ENCODE measurements at places on chromosomes 16 and 17.

GRCh38 chr17:78249818-78250806, 18.7 kb downstream of the TMEM235 start:
- no peak for DNase-seq

- DNase-seq: no peak
Observed at GRCh38 chr16:17305694-17306093, 165.1 kb downstream of the XYLT1 start.

- DNase-seq: no peak
Observed at GRCh38 chr17:14498812-14499211, 197.9 kb downstream of the HS3ST3B1 start.

- no peak for DNase-seq
Observed at GRCh38 chr17:16870253-16871245, 101.4 kb downstream of the TNFRSF13B start.

GRCh38 chr16:17984810-17985209, 351.7 kb downstream of the NPIPA8 start:
- DNase-seq: no peak

DNA sequence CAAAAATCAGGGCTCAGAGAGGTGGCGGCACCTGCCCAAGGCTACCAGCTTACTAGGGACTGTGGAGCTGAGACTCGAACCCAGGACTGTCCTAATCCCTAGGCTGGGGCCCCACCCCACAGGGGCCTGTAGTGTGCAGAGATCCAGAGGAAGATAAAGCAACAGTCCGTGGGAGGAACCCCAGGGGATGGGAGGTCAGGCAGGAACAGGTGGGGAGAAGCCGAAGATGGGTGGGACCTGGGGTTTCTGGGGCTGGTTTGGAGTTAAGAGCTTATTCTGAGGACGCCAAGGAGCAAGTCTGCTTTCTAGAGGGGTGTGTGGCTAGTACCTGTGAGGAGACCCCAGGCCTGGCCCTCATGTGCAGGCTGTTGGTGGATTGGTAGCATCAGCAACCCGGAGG, 14.9 kb downstream of the C16orf74 start:
- no peak for DNase-seq

DNA sequence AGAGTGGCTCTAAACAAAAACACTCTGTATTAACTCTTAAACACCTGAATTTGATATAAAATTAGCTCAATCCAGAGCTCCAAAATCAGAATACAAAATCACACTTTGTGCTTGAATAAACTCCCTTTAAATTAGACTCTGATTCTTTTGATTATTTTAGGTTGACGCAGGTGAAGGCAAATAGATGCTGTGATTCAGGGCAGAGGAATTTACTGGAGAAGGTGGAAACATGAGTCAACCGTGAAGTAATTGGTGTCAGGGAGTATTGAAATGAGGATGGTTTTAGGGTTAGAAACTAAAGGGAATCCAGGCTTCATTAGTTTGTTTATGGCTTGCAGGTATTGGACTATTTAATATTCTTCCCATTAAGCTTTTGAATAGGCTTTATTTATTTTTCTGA, 37.1 kb upstream of the TEKT1 start:
- no peak for DNase-seq

- DNase-seq: no peak
Observed at GRCh38 chr16:52077607-52078006, 469.3 kb downstream of the TOX3 start.

DNA sequence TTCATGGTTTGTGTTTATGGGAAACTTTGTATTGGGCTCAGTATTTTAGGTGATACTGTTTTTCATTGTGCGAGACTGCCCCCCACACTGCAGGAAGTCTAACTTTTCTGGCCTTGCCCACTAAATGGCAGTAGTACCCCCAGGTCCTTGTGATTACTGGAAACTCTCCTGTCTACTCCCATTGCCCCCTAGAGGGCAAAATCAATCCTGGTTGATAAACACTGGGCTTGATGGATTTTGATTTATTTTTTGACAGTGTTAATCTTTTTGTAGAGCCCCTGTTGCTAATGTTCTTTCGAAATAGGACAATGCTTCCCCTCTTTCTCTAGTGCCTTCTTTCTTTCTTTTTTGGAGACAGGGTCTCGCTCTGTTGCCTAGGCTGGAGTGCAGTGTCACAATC, 15.5 kb downstream of the METTL9 start:
- no peak for DNase-seq

GRCh38 chr16:3961449-3961849, 80.9 kb upstream of the CREBBP start:
- DNase-seq: no peak

GRCh38 chr17:72788950-72789585, 303.4 kb downstream of the SLC39A11 start:
- DNase-seq: no peak

- no peak for DNase-seq
Observed at GRCh38 chr17:4604111-4604644, 19.8 kb downstream of the SMTNL2 start.

DNA sequence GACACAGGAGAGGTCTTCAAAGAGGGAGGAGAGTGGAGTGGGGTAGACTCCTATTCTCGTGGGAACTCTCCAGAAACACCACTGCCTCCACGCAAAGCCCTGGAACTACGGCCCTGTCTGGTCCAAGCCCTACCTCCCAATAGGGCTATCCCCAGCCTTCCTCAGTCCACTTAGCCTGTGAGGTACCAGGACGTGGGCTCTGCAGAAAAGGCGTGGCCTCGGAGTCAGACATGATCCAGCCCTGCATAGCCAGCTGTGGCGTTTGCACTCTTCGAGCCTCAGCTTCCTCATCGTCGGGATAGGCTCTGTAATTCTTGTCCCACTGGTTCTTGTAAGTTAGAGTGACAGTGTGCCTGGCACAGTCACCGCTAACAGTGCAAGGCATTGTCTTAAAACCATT, 13.8 kb downstream of the ENDOV start:
- DNase-seq: no peak

GRCh38 chr17:68328676-68329075, 37.4 kb downstream of the ARSG start:
- DNase-seq: no peak

- no peak for DNase-seq
Observed at GRCh38 chr17:39716073-39716818, 14.1 kb downstream of the MIEN1 start.

- DNase-seq: peak; percentile 84
Observed at GRCh38 chr17:48131216-48131824, 23.8 kb downstream of the SNX11 start.

- no peak for DNase-seq
Observed at GRCh38 chr17:45820052-45820780, 24.5 kb upstream of the SPPL2C start.

GRCh38 chr17:44901411-44901921, 2.2 kb upstream of the EFTUD2 start:
- peak; percentile 75 for DNase-seq

DNA sequence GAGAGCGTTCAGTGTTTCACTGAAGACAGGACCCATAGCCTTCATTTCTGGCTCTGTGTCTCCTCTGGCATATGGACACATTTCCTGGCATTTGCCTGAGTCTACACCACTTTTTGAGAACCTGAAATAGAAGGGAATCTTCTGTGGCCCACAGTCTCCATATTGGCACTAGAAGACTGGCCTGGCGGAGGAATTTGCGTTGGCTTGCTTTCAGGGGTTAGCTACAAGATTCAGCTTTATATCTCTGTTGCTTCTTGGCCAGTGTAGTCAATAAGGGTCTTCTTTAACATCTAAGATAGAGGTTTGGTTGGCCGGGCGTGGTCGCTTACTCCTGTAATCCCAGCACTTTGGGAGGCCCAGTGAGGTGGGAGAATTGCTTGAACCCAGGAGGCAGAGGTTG, 12.8 kb upstream of the CLEC18C start:
- no peak for DNase-seq

DNA sequence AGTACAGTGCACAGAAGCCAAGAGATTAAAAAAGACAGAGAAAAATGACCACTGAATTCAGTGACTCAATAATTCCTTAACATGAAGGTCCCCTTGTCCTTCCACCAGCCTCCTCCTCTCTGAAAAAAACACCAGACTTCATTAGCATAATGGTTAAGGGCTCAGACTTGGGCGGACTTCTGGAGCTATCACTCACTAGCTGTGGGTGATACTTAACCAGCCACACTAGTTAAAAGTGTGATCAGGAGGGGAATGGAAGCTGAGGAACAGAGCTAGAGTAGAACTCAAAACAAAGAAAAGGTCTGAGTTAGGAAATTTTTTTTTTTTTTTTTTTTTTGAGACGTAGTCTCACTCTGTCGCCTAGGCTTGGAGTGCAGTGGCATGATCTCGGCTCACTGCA, 23.2 kb downstream of the ZNF652 start:
- DNase-seq: no peak

- DNase-seq: no peak
Observed at GRCh38 chr17:55446581-55447205, 25.1 kb upstream of the MMD start.

GRCh38 chr16:62732092-62732491, 695.9 kb upstream of the CDH8 start:
- no peak for DNase-seq

DNA sequence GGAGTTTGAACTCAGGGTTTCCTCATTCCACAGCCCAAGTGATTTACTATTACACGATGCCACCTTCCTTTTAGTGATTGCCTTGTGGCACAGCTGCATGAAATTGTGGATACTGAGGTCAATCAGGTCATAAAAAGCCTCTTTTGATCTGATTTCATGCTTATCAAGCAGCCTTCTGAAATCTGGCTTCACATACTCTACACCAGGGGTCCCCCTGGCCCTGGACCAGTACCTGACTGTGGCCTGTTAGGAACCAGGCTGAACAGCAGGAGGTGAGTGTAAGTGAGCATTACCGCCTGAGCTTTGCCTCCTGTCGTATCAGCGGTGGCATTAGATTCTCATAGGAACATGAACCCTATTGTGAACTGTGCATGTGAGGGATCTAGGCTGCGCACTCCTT, 13.8 kb downstream of the SLFN5 start:
- DNase-seq: peak; percentile 51

- DNase-seq: no peak
Observed at GRCh38 chr16:55475919-55476318, 3.1 kb upstream of the MMP2 start.

- DNase-seq: no peak
Observed at GRCh38 chr17:57271821-57272220, 15.5 kb downstream of the MSI2 start.

DNA sequence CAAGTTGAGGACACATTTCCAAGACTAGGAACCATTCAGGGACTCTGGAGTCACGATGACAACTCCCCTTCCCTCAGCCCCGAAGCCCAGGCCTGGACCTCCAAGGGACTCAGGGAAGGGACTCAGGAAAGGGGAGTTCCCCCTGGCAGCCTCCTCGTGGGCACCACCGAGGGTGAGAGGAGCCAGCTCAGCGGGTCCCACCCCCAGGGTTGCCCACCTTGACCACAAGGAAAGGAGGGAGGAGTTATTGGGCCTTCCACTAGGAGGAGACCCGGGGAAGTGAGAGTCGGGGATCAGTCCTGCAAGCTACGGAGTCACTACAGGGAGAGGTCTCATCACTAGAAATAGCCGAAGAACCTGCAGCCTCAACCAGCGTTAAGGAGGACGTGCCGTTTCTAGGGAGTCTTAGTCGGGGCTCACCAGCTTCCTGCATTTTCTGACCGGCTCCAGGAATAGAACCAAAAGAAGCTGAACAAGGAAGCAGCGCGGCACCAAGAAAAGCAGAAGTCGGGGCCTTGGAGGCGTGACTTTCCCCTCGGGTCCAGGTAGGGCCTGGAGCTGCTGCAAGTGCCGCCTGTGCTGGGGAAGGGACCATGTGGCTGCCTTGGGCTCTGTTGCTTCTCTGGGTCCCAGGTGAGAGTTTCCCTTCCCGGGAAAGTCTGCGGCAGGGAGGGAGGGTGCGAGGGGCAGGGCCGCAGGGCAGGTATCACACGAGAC, at the start of gene CD300A:
CD300A (plus strand) TSS at position 524 of the 717 bp plus-strand sequence; CDS start at position 594, 70 bp downstream.
- no peak for DNase-seq

GRCh38 chr16:57930533-57930932, 40.4 kb downstream of the CNGB1 start:
- no peak for DNase-seq

- no peak for DNase-seq
Observed at GRCh38 chr16:86133847-86134375, 234.9 kb downstream of the IRF8 start.

GRCh38 chr16:58197314-58198012, 443 bp downstream of the CSNK2A2 start:
- DNase-seq: no peak

DNA sequence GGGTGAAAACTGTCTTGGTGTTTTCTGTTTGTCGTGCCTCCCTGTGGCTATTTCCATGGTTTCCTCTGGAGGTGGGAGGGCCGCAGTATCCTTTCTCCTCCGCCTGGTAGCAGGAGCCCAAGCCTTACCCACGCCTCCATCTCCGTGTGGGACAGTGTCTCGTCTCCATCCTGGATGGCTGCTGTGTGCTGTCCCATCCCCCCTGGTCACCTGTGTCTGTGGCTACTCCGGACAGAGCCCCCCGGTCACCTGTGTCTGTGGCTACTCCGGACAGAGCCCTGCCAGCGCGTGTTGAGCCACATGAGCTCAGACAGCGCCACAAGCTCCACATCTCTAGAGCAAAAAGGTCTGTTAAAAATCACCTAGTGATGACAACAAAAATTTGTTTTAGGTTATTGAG, 198.2 kb upstream of the CHMP6 start:
- DNase-seq: no peak

- DNase-seq: no peak
Observed at GRCh38 chr16:84434800-84435199, 66.5 kb downstream of the ATP2C2 start.

GRCh38 chr17:30396129-30396528, 17.4 kb downstream of the CPD start:
- DNase-seq: no peak

DNA sequence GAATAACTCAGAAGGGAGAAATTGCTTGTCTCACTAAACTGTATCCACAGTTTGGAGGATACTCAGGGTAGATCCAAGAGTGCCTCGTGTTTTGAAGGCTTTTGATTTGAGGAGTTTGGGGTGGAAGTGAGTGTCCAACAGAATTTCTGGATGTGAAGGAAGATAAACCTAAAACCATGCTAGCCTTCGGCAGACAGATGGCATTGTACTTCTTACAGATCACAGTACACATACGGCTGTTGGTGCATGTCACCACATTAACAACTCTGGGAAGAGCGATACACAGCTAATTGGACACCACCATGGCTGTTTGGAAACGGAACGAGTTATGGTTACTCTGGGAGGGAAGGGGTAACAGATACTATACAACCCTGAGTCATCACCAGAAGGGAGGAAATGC, 420.4 kb downstream of the GRIN2A start:
- DNase-seq: no peak
